Daoy (cell line): ENCODE measurements at places on chromosomes 3 and 15. TPM values are rescaled to one million over a fixed set of nuclear protein-coding genes. Genes with fewer than 3 reads are reported as not detected.

GRCh38 chr15:32694222-32694983 lies 23.4 kb upstream of the GREM1 start:
- no peak for DNase-seq

GRCh38 chr15:57651445-57651844 lies 55.1 kb upstream of the POLR2M start:
- DNase-seq = no peak

- DNase-seq = no peak
These were observed 11.5 kb upstream of the PCSK6 start for GRCh38 chr15:101500865-101501551.

GRCh38 chr15:92146511-92147150 lies 247.1 kb upstream of the ST8SIA2 start:
- DNase-seq = no peak

GRCh38 chr3:174325834-174326700 lies 533.1 kb upstream of the NAALADL2 start:
- DNase-seq = no peak

DNA sequence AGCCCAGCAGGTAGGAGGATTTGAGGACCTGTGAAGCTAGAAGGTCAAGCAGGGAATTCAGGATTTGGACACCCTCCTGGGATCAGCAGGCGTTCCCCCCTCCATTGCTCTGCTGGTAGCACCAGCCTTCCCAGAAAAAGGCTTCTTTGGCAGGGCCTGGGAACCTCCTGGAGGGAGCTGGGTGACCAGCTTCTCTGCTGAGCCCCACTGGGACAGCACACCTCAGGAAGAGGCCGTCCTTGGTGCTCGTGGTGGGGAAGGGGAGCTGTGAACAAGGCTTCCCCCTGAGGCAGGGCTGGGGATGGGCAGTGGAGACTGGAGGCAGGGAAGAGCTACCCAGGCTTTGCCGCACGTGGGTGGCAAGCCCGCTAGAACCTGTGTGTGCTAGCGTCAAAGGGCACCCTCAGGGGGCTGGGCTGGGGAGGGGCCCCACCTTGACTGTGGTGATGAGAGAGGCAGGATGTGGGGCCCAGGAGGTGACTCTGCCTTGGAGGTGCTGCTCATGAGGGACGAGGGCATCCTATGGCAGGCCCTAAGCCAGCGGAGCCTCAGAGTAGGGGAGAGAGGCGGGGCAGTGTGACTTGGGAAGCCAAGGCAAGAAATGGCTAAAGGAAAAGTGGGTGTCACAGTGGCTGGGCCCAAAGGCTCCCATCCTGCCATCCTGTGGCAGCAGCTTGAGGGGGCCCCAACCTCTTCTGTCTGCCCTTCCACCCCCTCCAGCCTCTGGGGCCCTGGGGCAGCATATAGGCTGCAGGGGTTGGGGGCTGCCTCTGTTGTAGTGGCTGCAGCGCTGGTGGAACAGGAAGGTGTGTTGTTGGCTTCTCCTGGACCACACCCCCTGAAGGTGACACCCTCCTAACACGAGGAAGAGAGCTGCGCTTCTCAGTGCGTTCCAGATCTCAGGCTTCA lies 20.7 kb downstream of the KLF13 start:
- no peak for DNase-seq

GRCh38 chr3:33971055-33971454 lies 172.6 kb downstream of the PDCD6IP start:
- DNase-seq = no peak

- DNase-seq = peak; percentile 45
These were observed 114.5 kb upstream of the GOLGA8J start for GRCh38 chr15:29968099-29968894.

Gene GNAT1
- total RNA-seq = not detected in 2 replicates

Gene TMEM207
- not detected in 2 replicates for total RNA-seq

GRCh38 chr3:177196008-177196455 lies 1.2 kb downstream of the TBL1XR1 start:
- peak; percentile 17 for DNase-seq

DNA sequence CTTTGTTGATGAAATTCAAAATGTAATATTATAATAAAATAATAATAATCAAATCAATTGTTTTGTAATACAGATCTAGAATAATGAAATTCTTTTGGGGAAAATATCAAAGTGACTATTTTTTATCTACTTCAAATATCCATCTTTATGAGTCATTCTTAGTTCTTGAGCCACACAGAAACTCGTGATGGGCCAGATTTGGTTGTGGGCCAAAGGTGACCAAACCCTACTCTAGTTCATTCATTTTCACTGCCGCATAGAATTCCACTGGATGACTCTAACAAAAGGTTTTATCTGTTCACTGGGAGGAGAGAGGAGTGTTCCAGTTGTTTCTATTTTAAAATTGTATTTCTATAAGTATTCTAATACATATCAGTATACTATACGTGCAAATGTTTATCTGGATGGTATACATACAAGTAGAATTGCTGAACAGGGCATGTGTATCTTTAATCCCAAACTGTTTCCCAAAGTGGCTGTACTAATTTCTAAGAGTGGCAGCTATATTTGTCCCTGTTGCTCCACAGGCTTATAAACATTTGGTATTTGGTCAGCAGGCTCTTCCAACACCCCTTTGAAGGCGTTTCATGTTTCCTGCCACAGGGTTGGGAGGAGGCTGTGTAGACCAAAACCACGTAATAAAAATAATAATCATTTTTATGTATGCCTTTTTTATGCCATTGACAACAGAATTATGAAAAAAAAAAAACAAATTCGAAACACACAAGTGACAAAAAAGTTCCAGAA lies 7.3 kb upstream of the RTP3 start:
- DNase-seq = no peak

DNA sequence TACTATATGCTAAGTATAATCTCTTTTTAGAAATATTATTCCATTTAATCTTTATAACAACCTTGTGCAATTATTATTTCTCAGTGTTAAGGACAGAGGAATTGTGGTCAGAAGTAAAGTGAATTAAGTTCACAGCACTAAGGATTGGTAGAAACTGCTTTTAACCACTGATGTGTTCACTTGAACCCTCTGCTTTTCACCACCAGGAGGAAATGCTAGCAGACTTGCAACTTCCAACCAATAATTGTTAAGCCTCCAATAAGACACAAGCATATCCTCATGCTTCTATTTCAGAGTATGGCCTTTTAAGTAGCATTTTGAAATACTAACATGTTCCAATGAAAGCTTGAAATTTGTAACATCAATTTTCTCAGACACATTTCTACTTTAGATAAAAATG lies 527.4 kb downstream of the SI start:
- DNase-seq = no peak

- no peak for DNase-seq
These were observed 28.4 kb upstream of the PRICKLE2 start for GRCh38 chr3:64253689-64254088.

Gene SEC61A1
- 220 and 235 TPM in 2 replicates for total RNA-seq

Gene AADACL2
- total RNA-seq = not detected in 2 replicates

DNA sequence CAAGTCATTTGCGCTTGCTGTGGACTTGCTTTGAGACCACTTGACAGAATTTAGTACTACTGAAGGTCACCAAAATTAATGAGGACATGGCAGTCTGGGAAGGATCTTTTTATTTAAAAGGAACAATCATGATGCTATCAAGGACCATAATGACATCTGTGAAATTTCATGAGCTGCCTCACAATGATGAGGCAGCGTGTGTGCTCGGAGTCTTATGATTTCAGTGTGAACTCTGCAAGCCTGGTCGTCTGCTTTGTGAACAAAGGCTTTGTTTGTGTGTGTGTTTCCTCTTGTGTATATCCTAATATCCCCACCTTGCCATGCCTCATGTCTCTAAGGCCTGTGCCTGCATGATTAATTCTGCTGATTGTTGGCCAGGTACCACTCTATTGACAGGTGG lies 46.7 kb downstream of the RAD54L2 start:
- DNase-seq = no peak

Gene GPR62
- total RNA-seq = not detected in 2 replicates

DNA sequence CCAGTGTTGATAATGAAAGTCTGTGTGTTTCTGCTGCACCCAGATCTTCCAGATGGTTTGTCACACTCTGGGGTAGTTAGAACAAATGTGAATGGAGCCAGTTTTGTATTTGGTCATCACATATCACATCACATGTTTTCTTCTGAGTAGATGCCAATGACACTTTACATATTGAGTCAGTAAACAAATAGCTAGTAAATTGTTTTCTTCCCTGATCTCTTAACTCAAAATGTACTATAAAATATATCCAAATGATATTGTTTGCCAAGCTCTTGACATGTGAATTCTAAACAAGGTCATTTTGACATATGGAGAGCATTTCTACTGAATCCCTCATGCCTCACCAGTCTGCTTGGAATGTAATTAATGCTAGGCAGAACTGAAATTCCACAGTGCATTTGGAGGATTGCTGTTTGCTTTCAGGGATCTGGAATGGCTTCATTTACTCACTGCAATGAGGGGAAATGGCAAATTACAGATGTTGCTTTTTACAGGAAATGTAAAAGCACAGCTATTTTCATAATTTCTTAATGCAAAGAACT lies 45.0 kb downstream of the PDHB start:
- DNase-seq = peak; percentile 32

Gene ZMYND10
- 0.06 and 0.17 TPM in 2 replicates for total RNA-seq

DNA sequence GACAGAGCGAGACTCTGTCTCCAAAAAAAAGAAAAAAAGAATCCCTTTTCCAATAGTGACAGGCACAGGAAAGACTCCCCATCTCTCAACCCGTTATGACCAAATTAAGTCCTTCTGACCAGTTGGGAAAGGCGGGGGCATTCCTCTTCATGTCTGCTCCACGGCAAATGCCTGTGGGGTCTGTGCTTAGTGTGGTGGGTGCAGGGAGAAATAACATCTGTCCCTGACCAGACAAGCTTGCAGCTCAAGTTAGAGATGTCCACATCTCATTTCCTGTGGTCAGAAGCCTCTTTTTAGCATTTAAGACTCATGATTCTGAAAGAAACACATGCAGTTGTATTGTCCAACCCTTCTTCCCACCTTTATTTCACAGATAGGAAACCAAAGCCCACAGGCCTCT lies 16.2 kb downstream of the PLA1A start:
- DNase-seq = no peak

DNA sequence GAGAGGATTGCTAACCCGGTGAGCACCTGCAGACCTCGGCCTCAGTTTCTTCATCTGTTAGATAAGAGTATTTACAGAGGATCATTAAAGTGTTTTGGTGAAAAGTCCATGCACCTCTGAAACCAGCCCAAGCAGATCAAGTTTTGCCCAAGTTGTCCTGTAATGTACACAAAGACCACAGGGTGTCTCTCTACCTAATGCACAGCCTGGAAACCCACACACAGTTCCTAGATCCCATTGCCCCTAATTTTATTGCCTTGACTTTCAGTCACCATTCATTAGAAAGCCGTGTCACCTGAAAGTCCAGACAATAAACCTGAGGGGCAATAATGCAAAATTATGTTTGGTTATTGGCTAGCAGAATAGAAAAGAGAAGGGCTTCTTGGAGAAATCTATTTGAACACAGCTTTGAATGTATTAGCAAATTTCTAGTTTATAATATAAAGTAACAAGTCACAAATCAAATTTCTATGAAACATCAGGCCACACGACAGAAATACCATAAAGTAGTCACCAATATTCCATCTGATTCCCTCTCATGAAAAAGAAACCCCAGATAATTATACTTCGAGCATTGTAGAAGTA lies 161.3 kb upstream of the SLC2A2 start:
- peak; percentile 39 for DNase-seq

- no peak for DNase-seq
These were observed 76.0 kb downstream of the ETFA start for GRCh38 chr15:76235186-76235826.

GRCh38 chr3:114884213-114884923 lies 262.7 kb downstream of the ZBTB20 start:
- no peak for DNase-seq

DNA sequence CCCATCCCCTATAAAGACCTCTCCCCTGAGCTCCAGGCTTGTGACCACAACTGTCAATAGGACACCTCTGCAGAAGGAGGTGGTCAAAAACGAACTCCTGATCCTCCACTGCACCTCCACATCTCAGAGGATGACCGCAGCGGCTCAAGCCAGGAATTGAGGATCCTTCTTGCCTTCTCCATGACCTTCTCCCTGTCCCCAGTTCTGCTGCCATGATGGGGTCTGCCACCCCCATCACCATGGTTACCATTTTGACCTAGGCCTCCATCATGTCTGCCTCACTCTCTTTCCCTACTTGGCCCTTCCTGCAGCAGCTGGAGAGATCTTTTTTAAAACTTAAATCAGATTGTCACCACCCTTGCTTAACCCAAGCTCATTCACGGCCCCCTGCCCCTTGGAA lies 81.3 kb upstream of the LINGO1 start:
- DNase-seq = no peak

Gene ARGFX
- not detected in 2 replicates for total RNA-seq

DNA sequence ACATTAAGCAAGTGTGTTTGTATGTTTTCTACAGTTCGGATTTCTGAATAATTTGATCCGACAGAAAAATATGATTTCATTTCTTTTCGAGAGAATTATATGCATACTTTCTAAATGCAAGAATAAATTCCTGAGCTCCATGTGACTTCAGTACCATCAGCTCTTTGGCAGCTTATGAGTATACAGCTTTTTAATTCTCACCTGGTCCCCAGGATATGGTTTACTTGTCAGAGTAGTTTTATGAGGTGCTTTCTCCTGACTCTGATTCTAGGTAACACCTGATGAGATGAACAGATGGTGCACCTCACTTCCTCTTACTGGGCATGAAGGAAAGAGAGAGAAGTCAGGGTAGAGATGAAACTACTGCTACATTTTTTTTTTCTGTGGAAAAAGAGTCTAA lies 3.1 kb downstream of the HGD start:
- DNase-seq = no peak

GRCh38 chr15:81851757-81852156 lies 194.1 kb downstream of the MEX3B start:
- no peak for DNase-seq

Gene MAGI1
- 7.1 and 8.0 TPM in 2 replicates for total RNA-seq

GRCh38 chr15:94524565-94524964 lies 293.2 kb downstream of the MCTP2 start:
- no peak for DNase-seq

DNA sequence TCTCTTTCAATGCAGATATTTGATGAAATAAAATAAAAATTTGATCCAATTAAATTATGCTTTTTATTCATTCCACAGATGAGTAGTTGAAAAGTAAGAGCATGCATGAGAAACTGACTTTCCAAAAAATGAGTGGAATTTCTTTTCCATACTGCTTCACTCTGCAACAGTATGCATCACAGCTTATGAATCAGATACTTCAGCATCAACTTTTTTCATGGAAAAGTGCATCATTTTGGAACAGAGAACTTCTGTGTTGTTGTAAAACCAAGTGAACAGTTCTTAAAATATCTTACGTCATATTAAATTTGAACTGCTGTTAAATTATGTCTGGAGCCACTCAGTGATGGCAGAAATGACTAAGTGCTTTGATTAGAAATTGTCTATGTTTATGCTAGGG lies 16.7 kb upstream of the SLC7A14 start:
- DNase-seq = no peak

Gene ZNF710
- total RNA-seq = 4.5 and 12.3 TPM in 2 replicates

DNA sequence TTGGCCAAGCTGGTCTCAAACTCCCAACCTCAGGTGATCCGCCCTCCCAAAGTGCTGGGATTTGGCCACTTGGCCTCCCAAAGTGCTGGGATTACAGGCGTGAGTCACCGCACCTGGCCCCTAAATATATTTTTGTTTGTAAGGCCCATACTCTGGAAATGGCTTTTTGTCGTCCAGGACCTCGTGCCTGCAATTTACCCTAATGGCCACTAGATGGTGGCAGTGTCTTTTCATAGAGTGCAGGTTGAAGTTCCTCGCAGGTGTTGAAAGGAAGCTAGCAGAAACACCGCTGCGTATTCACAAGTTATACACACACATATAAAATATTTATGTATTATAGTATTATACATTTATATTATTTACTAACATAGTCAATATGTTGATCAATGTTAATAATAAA lies 97.2 kb downstream of the LRTM1 start:
- peak; percentile 23 for DNase-seq

Gene MYRIP
- total RNA-seq = not detected in 2 replicates

Gene RPUSD2
- total RNA-seq = 12.7 and 13.8 TPM in 2 replicates
